ENCODE measurements at places on chromosomes 16 and 17.

DNA sequence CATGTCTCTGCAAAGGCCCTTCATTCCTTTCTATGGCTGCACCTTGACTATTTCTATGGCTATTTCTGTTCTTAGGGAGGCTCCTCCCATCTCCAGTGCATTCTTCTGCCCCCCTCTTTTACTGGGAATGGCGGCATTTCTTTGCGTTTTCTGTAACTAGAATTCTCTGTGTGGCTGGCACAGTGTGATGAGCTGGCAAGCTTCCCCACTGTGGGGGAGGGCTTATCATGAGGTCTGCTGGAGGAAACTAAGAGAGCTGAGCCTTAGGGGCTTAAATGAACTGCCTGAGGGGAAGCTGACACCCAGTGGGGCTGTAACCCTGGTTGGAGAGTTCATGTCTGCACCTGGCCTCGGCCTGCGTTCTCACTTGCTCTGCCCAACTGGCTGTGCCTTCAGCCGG, 1.5 kb upstream of the CARD14 start:
- no peak for DNase-seq

GRCh38 chr17:82802075-82802780, 37.6 kb downstream of the ZNF750 start:
- no peak for DNase-seq

DNA sequence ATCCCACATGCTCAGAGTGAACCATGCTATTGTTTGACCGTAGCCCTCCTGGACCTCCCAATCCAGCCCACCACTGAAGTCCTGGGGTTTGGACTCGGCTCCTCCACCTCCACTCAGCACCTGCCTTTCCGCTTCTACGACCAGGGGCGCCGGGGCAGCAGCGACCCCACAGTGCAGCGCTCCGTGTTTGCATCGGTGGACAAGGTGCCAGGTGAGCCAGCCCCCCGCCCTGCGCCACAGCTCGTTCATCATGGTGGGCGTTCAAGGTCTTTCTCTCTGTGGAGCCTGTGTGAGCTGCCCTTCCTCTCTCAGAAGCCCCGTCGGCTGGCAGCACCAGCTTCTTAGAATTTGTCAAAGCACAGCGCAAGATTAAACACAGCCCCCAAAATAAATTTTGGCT, 130.1 kb downstream of the SOCS1 start:
- no peak for DNase-seq

GRCh38 chr17:42249681-42250446, 26.3 kb downstream of the STAT5B start:
- DNase-seq: no peak

GRCh38 chr16:22307838-22308237, 10.6 kb downstream of the POLR3E start:
- no peak for DNase-seq

DNA sequence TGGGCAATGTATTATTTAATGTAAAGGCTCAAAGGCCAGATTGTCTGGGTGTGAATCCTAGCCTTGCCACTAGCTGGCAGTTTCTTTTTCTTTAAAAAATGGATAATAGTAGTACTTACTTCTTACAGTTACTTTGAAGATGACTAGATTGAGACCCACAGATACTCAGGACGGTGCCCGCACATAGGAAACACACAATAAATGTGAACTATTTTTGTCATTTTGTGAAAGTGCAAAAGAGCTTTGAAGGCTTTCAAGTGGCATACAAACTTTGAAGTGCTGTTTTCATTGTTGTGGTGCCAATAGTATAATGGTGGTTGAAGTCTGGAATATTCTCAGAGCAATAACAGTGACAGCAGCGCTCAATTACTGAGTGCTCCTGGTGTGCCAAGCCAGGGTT, 63.6 kb downstream of the OTOA start:
- no peak for DNase-seq

DNA sequence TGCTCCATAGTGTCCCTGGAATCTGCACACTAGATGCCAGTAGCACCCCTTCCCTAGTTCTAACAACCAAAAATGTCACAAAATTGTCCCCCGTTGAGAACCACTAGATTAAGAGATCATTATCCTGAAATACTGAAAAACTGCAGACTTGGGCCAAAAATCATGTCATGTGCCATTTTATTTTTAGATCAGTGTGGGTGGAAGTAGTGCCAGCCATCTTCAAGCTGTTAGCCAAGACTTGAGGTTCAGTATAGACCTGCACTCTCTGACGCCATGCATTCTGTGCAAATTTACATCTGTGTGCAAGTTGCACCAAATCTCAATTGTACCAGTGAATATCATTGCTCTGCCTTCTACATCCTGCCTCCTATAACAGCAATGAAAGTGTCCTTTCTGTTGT, 31.5 kb upstream of the NOL11 start:
- no peak for DNase-seq

DNA sequence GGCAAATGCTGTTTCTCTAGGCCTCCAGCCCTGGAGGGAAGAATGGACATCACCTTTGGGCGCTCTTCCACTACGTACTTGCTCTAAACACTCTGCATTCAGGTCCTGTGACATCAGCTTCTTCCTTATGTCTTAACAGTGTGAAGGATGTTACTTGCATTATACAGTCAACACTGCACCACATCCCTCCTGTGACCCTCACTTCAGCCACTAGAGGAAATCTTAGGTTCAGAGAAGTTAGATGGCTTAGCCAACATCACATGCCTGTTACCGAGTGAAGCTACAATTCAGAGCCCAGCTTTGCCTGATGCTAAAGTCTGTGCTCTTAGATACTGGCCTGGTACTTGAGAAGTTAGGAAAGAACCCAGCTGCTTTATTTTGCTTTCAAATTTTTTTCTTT, 18.3 kb downstream of the UBFD1 start:
- DNase-seq: no peak

DNA sequence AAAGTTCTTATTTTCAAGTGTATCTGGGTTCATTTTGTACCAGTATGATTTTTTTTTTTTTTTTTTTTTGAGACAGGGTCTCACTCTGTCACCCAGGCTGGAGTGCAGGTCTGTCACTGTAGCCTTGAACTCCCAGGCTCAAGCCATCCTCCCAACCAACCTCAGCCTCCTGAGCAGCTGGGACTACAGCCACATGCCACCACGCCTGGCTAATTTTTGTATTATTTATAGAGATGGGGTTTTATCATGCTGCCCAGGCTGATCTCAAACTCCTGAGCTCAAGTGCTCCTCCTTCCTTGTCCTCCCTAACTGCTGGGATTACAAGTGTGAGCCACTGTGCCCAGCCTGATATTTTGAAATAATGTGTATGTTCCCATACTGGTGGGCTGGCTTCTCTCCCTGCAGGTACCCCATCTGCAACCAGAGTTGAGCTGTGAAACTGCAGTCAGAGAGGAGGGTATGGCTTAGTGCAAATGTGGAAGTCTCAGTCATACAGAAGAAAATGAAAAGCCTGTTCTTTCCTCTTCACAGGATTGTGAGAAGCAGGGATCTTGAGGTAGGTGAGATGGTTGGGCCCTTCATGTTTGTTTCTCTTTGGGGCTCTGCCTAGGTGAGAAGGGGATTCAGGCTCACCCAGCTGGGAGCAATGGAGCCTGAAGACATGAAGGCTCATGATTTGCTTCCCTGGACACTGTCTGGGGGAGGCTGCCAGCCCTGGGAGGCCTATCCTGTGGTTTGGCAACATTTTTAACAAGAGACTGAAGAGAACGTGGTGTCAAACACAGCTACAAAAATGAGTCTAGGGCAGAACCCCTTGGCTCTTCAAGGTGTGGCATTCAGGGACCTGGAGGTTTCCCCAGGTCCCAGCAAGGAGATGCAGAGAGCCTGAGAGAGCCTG, 41.3 kb upstream of the SIAH1 start:
- DNase-seq: no peak

DNA sequence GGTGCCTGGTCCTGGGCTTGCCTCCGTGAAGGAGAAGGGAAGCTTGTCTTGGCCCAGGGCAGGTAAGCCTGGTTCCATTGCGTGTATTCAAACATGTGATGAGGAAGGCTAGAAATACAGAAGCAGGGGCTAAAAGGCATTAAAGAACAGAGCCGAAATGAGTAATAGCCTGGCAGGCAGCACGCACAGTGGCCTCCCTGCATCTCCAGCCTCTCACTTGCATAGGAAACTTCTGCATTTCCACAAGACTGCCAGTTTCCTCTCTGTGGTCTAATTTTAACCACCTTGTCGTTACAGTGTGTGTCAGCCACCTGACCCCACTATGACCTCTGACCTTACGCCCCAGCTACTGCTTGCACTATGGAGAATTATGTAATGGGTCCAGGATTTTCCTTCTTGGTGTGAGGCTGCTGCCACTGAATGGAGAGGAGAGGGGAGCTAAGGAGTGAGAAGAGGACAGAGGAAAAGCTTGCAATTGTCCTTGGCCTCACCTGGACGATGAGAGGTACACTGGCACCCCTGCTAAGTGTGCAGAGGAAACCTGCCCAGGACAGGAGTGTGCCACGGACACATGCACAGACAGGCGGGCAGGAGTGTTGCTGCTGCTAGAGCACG, 32.8 kb downstream of the HIC1 start:
- no peak for DNase-seq

DNA sequence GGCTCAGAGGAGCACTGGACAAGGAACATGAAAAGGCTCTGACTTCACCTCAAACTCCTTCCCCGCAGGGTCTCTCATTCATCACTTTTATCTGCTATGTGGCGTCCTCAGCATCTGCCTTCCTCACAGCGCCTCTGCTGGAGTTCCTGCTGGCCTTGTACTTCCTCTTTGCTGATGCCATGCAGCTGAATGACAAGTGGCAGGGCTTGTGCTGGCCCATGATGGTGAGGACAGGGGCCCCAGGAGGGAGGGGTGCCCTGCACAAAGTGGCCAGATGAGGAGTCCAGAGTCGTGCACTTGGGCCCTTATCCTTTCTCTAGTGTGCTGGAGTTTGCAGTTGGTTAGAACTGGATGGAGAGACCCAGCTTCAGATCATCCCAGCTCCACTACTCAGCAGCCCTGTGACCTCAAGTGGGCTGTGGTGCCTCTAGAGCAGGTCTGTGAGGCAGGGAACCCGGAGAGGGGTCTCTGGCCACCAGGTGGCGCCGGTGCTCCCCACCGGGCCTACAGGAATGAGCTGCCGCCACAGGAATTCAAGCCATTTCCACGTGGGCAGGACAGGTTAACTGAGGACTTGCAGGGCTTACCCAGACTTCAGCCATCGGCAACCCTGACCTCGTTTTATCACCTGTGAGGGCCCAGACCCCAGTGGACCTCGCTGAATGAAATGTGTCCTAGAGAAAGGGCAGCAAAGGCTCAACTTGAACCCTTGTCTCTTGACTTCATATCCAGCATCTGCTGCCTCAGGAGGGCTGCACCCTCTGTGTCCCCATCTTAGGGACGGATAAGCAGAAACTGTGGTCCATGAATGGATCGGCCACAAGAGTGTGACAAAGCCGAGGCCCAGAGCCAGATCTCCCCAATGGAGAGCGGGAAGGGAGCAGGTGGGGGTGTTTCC, 4.0 kb downstream of the CMTM3 start:
- DNase-seq: peak; percentile 88

DNA sequence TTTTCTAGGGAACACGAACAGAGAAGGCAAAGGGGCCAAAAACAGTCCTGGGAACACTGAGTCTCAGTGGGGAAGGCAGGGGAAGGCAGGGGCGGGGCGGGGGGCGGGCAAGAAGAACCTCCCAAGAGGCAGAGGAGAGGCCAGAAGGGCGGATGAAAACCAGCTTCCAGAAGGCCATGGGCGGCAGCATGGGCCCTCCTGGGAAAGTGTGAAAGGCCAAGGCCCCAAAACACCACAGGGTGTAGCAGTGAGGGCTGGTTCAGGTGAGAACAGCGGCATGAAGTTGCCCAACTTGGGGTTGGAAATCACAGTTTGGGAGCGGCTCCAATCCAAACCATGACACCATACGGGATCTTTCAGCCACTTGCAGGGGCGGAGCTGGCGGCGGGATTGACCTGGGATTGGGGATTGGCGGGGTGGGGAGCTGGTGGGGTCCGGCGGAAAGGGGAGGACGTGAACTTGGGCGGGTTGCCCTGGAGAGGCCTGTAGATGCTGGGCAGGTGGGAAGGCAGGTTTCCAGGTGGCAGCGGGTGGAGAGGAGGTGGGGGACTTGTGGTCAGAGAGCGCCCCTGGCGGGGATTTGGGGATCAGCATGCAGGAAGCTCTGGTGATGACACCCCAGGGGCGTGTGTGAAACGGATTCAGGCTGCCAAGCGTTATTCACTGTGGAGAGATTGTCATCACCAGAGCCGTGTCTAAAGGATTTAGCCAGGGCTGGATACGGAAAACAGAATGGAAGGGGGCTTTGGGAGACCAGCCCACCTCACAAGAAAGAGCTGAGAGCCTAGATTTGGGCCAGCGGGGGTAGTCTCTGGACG, 80.9 kb downstream of the ARHGAP23 start:
- DNase-seq: no peak

DNA sequence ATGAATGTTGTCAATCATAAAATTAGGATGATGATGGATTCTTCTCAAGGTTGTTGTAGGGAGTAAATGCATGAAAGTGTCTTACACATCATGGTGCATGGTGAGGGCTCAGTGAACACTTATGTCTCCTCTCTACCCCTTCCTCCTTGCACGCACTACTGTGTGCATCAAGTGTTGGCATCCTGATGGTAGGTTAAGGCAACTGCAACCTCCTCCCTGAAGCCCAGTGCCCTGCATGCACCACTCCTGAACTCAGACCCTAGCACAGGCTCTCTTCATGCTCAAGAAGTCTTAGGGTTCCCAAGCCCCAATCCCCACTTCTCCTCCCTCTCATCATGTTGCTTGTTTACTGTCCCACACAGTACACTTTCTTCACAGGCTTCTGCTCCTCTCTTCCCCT, 105.8 kb upstream of the DNAH9 start:
- peak; percentile 24 for DNase-seq

- DNase-seq: no peak
Observed at GRCh38 chr16:80144191-80144590, 396.6 kb upstream of the DYNLRB2 start.

DNA sequence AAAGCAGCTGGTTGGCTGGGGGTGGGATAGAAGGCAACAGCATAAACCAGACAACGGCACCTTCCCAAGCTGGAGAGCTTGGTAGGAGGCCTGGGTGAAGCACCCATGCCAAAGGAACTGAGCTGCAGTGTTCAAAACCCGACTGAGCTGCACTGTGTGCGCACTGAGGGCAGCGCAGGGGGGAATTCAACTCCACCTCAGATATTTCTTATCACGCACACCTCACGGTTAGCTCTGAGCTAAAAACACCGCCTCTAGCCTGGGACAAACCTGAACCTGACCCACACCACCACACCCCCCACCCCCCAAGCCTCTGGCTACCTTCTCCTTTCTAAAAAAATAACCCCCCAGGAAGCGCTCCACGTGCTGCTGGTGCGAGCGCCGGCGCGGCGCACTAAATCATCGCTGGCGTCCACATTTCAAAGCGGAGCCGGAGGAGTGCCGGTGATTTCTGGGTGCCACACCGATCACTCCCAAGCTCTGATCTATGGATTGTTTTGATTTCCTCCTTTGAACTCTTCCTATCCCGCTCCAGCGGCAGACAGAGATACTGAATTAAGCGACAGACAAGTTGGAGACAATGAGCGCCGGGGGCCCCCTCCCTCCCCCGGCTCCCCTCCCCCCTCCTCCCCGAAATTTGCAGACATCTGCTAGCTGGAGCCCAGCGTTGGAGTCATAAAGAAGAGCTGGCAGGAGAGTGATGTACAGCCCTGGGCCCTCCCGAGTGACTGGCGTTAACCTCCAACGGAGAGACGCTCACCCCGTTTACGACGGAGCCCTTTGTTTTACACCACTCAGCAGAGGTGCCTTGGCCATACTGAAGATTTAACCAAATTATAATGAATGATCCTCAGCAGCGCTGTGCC, 85.0 kb downstream of the NOG start:
- DNase-seq: no peak
